Thyroid gland (tissue), 4 donors: ENCODE measurements at places on chromosomes 5 and 9. TPM values are rescaled to one million over a fixed set of nuclear protein-coding genes. Genes with fewer than 3 reads are reported as not detected.

The CATSPER3 gene
- not detected for total RNA-seq

The HSDL2 gene
- 37.8 TPM for total RNA-seq

DNA sequence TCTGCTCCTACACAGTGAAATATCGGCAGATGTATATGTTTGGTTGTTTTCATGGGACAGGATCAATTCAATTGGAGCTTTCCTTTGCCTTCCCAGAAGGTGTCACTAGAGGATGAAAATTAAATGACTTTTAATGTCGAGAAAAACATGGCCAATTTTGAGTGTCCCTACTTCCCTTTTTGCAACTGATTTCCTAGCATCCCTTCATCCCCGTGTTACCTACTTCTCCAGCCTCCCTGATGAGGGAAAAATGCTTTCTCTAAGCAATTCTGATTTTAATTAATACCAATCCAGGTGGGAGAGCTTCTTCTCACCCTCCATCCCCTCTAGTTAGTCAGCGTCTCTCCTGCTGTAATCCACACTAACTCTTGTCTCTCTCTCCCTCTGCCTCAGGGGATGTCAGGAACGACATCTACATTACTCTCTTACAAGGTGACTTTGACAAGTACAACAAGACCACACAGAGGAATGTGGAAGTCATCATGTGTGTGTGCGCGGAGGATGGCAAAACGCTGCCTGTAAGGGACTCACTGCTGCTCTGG is 64.9 kb downstream of the DOCK2 start:
- H3K4me3 ChIP-seq, result no peak overlapping the region
- peaks cover 8% of the 10 kb centered on the region for H3K4me1 ChIP-seq
- H3K36me3 ChIP-seq, result no peaks in the 10 kb centered on the region
- DNase-seq, result no peak

GRCh38 chr9:138116521-138116920 is 238.9 kb downstream of the CACNA1B start:
- H3K4me3 ChIP-seq, result no peak overlapping the region
- no peaks in the 10 kb centered on the region for H3K27me3 ChIP-seq
- H3K4me1 ChIP-seq, result no peaks in the 10 kb centered on the region
- H3K27ac ChIP-seq, result no peak overlapping the region
- H3K36me3 ChIP-seq, result no peaks in the 10 kb centered on the region

GRCh38 chr9:16460696-16461095 is 409.8 kb downstream of the BNC2 start:
- H3K36me3 ChIP-seq, result no peaks in the 10 kb centered on the region
- peaks cover 15% of the 10 kb centered on the region for H3K4me1 ChIP-seq
- no peaks in the 10 kb centered on the region for H3K27me3 ChIP-seq
- DNase-seq, result no peak
- H3K4me3 ChIP-seq, result no peak overlapping the region

DNA sequence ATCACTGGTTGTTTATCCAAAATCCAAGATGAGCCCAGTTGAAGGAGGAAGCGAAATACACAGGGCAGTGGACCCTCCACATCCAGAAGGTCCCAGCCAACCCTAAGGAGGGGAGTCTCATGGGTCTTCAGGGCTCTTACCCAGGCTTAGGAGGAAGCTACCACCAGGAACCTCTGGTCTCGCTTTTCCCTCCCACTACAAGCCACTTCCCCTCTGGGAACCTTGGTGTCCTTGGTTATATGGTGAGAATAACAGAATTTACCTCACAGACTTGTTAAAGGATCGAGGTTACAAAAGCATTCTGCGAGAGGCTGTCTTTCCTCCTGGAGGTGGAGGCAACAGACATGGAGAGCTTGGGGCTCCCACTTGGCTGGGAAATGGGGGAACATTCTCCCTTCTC is 3.4 kb downstream of the HIGD2A start:
- no peak overlapping the region for H3K4me3 ChIP-seq
- H3K27ac ChIP-seq, result no peak overlapping the region
